ENCODE measurements at places on chromosomes 6 and 20.
A peak's percentile ranks its signal among the peaks of the same experiment; 100 is the strongest.

GRCh38 chr6:45645302-45645701 is 267.6 kb upstream of the SUPT3H start:
- DNase-seq, result no peak

- DNase-seq, result no peak
These were observed 489.7 kb downstream of the QKI start for GRCh38 chr6:163904186-163904585.

DNA sequence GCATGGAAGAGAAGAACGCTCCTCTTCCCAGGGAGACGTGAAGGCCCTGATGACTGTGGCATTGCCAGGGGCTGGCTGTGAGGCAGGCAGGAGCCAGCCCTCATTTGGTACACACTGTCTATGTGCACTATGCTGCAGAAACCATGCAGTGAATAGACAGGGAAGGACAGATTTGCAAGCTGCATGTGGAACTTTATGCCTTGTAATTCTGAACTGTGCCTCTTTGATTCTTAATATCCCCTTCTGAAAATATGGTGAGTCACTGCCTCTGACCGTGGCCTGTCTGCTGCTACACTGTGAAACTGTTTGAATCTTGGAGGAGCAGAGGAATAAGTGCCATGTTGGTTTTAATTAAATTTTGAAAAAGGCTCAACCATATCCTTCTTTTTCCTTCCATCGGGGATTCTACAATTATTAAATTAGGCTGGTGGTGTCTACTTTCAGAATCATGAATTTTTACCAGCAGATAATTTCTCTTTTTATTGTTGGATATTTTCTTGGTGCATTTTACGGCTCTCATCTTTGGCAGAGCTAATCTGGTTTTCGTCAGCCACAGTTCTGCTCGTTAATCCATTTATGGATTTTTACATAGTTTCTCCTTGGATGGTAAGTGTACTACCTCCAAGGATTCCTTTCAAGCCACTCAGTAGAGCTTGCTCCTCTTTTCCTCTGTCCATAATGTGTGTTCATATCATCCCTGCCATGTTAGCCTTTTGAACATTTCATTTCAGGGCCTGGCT is 301.0 kb upstream of the SLC35B3 start:
- no peak for DNase-seq

DNA sequence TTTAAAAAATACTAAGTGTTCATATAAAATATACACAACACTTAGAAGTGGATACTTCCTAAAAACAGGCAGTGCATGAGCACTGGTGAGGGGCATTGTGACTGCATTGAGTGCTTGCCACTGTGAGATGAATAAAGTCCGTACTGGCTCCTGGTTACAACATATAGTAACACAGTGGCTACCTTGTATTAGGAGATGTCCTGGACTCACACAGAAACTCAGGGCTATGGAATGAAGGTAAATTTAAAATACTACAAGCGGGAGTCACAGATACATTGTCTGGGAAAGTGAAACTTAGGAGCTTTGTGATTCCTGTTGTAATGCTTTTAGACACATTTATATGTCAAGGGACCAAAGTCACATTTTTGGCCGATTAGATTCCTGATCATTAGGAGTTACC is 36.5 kb upstream of the HLA-G start:
- DNase-seq, result no peak

- DNase-seq, result no peak
These were observed 8.1 kb downstream of the SLC2A4RG start for GRCh38 chr20:63747622-63748069.

- peak; percentile 5 for DNase-seq
These were observed 35.9 kb upstream of the PRL start for GRCh38 chr6:22332711-22333110.

DNA sequence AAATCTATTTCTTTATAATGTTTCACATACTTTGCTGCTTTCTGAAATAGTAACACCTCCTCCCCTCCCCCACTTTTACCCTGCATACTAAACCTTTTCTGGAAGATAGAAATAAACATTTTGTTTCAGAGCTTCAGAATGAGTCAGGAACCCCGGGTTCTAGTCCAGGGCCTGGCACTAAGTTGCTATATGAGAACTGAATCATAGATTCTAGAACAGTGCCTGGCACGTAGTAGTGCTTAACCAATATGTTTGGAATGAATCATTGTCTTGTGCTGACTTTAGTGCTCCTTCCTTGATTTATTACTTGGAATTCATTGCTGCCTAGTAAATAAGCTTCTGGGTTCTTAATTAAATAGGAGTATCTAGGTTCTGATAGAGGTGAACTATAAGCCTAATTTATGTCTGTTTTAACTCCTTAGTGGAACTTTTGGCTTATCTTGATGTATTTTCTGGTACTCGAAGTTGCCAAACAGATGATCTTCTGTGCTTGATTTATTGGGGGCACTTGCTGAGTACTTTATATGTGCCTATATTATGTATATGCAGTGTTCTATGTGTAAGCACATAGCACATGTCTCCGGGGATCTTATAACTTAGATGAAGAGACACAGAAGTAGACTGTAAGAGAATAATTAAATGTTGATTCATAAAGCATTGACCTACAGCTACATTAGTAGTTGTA is 18.6 kb downstream of the TAB2 start:
- peak; percentile 43 for DNase-seq

DNA sequence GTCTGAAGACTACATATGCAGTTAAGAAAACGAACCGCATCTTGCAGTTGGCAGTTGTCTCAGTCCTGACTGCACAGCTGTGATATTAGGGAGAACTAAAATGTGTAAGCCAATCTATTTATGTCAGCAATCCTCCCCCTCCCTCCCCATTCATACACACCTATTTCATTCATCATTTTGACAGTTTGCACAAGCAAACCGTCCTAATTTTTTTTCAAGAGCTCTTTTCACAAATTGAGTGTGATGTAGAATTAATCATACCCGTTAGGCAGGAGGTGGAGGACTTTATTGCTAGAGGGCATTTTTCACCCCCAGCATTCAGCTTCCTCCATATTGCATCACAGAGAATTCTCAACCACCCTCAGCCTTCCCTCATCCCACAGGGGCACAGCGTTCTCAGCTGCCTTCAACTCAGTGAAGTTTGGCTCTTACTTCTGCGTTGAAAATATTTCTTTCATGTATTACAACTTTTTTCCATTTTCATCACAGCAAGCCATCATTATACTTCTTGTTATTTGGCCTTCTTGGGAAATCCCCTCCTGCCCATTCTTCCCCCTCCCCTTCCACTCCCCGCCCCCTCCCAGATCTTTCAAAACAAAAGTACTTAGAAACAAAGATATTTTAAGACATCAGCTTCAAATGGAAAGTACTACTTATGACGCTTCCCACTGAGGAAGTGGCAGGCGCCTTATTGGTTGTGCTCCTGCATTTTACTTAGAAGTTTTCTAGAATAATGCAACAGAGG is 37.5 kb downstream of the NOX3 start:
- peak; percentile 90 for DNase-seq

- no peak for DNase-seq
These were observed 134.1 kb downstream of the CCDC170 start for GRCh38 chr6:151627689-151628444.
